NCI-H345 (cell line): ENCODE measurements at places on chromosomes 16 and 17.

GRCh38 chr17:19579867-19580565 lies 46.4 kb downstream of the SLC47A1 start:
- DNase-seq, result no peak

DNA sequence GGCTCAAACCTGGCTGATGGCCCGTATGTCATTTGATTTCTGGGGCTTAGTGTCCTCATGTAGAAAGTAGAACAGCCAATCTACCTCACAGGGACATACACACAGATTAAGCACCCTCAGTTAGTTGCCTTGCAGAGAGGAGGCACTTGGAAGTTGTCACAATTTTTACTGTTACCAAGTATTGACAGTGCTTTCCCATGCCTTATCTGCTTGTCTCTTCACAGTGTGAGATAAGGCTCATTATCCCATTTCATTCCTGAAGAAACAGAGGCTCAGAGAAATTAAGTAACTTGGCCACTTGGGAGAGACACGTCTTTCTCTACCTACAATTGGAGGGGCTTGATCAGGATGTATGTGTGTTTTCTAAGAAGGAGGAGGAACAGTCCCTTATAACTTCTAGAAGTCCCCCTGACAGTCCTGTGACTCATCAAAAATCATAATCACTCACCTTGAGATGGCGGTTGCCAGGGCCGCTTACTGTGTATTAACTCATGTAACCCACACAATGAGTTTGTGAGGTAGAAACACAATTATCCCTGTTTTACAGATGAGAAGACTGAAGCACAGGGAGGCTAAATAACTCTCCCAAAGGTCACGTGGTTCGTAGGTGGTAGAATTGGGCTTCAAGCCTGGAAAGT lies 56.9 kb upstream of the LHX1 start:
- no peak for DNase-seq

DNA sequence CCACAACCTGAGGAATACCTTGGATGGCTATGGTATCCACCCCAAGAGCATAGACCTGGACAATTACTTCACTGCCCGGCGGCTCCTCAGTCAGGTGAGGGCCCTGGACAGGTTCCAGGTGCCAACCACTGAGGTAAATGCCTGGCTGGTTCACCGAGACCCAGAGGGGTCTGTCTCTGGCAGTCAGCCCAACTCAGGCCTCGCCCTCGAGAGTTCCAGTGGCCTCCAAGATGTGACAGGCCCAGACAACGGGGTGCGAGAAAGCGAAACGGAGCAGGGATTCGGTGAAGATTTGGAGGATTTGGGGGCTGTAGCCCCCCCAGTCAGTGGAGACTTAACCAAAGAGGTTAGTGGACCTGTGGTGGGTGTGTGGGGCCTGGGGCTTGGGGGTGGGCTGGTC lies 3.1 kb downstream of the NFE2L1 start:
- no peak for DNase-seq

DNA sequence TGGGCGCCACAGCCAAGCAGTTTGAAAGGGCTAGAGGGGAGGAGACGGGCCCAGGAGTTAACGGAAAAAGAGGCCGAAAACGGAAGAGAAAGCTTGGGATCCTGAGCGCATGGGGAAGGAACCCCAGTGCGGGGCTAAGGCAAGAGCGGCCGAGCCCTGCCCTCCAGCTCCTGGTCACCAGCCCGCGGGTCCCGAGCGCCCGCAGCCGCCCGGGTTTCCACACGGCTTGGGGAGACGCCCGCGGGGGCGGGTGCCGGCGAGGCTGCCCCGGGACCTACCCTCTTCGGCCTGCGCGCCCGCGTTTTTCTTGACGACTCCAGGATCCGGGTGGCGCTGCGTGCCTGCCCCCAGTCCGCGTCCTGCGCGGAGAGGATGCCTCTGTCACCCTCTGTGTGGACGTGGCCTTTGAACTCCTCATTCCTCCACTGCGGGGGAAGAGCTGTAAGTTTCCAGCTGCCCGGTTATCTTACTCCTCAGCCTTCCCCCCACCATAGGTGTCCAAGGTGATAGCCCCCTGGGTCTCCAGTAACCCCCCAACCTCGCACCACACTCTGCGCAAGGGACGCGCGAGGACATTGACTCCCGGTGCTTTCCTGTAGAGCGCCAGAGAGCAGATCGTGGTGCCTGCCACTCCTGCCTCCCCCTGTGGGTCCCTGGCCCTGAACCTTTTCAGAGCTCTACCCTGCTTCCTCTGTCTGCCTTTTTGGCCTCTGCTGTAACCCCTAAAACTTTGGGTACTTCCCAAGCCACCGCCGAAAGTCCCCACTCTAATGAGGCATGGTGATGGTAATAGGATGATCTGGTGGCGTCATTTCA lies 1.7 kb upstream of the CDH11 start:
- DNase-seq, result no peak

GRCh38 chr17:1110862-1111598 lies 68.8 kb downstream of the ABR start:
- peak; percentile 57 for DNase-seq

- DNase-seq, result no peak
These were observed 415.9 kb downstream of the CA10 start for GRCh38 chr17:51742571-51742970.

DNA sequence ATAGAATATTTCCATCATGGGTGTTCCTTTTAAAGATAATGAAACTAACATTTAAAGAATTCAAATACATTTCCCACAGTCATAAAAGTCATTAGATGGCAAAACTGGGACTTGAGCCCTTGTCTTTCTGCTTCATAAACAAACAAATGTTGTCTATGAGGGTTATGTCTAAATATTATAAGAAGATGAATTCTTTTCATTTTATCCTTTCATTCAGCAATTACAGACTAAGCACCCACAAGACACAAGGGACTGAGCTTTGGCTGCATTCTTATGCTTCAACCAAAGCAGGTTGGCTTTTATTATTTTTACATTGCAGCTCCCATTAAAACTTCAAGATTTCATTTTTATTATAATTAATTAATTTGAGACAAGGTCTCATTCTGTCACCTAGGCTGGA lies 14.9 kb downstream of the SARM1 start:
- no peak for DNase-seq

DNA sequence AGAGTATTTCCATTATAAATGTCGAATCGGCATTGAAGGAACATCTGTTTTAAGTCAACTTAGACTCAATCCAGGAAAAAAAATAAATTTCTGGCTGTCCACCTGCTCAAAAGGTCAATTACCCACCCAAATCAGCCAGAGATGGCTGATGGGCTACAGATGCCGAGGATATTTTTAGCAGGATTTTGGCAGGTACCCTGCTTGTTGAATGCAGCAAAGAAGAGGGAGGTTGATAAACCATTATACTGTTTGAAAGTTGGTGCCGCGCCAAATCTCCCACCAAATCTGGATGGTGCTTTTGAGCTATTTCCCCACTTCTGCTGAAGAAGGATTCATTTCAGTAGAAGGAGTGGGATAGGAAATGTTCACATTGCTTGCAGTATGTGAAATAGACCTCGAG lies 537.7 kb downstream of the MAF start:
- no peak for DNase-seq

DNA sequence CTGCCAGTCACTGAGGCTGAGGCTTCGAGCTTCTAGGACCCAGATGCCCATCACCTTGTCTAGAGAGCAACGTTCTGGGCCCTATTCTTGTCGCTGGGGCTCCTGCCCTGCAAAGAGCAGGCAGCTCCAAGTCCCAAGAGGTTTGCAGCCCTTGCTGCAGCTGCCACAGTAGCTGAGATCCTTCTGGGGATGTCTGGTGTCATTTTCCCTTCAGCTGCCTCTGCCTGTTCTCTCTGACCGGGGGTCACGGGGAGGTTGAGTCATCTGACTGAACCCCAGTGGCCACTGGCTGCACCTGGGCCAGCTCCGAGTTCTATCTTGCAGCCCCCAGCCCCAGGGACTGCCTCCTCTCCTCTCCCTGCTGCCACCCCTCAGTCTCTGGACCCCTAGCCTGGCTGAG lies 4.9 kb downstream of the WSCD1 start:
- no peak for DNase-seq

DNA sequence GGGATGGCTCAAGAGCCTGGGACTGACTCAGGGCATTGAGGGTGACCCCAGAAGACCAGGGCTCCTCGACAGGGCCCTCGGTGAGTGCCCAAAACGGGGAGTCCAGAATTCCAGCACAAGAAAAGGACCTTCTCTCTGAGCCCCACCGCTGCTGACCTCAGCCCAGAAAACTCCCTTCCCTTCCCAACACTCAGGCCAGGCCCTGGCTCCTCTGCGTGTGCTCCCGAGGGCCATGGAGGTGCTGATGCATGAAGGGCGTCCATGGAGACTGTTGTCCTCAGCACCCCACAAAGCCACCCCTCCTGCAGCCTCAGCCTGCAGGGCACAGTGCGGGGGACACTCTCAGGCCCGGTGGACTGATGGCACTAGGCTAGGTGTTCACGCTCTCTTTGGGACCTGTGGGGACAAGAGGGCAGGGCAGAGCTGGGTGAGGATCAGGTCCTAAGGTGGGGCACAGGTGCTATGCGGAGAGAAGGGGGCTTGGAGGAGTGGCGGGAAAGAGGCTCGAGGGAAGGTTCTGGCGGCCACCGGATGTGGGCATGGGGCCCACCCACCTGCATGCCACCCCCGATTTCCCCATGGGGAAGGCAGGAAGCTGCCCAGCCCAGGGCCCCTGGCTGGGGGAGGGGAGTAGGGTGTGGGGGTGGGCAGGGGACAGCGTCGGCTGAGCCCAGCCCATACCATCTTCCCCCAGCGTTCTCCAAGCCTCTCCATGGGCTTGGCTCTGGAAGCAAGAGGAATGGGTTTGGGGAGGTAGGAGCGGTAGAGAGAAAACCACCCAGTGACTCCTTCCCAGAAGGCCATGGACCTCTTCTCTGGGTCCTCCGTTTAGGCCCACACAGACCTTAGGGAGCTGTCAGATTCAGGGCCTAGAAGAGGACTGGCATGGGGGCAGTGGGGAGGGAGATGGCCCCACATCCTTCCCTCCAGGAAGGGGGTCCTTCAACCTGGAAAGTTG lies 4.5 kb upstream of the TSPOAP1 start:
- DNase-seq, result no peak

GRCh38 chr17:4449736-4450135 lies 16.0 kb downstream of the SPNS3 start:
- DNase-seq, result no peak

GRCh38 chr16:84117494-84117843 lies 727 bp upstream of the MBTPS1 start:
- peak; percentile 14 for DNase-seq

DNA sequence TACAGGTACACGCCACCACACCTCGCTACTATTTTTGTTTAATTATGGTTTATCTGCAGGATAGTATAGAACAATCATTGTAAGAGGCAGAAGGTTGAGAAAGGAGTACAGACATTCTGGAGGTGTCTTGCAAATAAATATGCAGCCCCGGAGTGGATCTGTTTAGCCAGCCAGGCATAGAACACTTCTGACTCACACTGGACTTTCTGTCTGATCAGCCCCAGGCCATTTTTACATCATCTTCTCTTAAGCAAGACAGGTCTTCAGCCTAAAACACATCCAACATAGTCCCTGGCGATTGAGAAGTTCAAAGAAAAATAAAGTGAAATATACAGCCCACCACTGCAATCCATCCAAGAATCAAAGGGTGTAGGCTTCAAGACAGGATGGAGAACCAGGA lies 81.4 kb downstream of the XYLT1 start:
- DNase-seq, result no peak

- no peak for DNase-seq
These were observed 5.7 kb upstream of the CHST4 start for GRCh38 chr16:71520550-71520949.

DNA sequence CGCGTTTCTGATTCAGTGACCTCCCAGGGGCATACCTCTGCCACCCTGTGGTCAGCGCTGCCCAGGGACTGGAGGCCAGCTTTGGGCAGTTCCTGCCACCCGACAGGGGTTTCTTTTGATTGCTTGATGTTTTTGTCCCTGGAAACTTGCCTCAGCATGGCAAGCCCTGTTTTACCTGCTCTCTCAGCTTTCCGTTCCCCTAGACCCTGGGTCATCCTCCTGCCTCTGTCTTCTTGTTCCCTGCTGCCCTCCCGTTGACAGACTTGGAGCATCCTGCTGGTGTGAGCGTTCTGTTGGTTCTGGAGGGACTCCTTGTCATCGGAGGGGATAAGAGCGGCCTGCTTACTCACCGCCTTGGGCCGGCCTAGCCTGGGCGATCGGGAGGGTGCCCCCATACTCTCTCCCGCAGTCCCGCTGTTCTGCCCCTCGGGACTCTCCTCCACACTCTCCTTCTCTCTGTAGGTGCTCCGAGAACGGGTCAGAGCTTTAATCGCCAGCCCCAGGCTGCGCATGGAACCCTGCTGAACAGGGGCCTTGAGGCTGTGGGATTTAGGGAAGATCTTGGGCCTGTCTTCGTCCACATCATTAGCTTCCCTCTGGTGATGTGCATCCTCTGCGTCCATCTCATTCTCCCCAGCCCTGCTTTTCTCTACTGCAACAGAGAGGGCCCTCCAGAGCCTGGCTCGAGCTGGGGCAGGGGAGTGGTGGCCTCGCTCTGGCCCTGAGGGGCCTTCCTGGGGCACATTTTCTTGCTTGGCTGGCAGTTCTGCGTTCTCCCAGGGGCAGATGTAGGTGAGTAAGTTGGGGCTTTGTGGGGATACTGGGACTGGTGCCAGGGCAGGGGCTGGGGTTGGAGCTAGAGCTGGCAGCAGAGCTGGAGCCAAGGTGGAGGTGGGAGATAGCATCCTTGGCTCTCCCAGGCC lies 13.7 kb downstream of the GPR179 start:
- no peak for DNase-seq

DNA sequence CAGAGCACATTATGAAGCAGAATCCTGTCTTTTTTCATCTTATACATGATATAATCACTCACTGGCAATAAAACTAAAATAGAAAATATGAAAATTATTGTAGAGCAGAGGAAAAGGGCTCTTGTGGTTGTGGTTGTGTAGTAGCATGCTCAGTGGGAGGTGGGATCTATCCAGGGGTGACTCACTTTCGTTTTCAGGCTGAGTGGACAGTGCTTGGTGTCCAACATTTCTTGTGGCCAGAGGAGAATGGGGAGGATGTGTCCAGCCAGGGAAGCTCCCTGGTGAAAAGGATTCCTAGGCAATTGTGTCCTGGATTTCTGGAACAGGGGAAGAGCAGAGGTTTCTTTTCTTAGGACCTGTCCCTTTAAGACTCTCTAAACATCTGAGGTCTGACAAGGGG lies 31.9 kb upstream of the CPHXL start:
- no peak for DNase-seq

DNA sequence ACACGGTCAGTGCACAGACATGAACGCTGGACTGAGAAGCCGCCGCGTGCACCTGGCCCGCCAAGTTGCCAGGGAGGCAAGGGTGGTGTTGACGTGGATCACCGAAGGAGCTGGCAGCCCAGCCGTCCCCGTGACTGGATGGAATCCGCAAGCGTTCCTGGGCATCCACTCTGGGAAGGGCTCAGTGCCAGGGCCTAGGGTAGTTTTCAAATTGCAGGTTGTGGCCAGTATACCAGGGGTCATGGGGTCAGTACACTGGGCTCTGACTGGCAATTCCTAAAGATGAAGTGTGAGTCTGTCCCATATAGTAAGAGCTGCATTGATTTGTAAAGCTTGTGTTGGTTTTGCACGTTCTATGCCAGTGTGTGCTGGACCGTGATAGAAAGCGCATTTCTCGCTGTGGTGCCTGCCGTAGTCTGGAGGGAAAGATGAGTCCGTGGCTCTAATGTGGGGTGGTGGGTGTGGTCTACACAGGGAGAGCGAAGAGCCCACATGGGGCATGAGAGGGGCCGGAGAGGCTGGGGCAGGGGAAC lies 21.1 kb upstream of the METRNL start:
- DNase-seq, result no peak

- DNase-seq, result peak; percentile 10
These were observed 55.4 kb upstream of the SLC25A19 start for GRCh38 chr17:75344666-75345065.

GRCh38 chr16:3640632-3641501 lies 13.6 kb upstream of the DNASE1 start:
- no peak for DNase-seq

- no peak for DNase-seq
These were observed 15.6 kb downstream of the BAHCC1 start for GRCh38 chr17:81410852-81411251.
